Progenitor cell of endocrine pancreas (in vitro differentiated cells): ENCODE measurements at places on chromosomes 5 and 9.

GRCh38 chr9:33139421-33140228 lies 27.5 kb downstream of the B4GALT1 start:
- no peak for DNase-seq

GRCh38 chr5:98085593-98085992 lies 687.9 kb upstream of the RGMB start:
- DNase-seq = no peak

GRCh38 chr9:83466351-83466750 lies 71.8 kb downstream of the FRMD3 start:
- DNase-seq = no peak

GRCh38 chr5:53334431-53334941 lies 145.9 kb upstream of the FST start:
- DNase-seq = no peak

DNA sequence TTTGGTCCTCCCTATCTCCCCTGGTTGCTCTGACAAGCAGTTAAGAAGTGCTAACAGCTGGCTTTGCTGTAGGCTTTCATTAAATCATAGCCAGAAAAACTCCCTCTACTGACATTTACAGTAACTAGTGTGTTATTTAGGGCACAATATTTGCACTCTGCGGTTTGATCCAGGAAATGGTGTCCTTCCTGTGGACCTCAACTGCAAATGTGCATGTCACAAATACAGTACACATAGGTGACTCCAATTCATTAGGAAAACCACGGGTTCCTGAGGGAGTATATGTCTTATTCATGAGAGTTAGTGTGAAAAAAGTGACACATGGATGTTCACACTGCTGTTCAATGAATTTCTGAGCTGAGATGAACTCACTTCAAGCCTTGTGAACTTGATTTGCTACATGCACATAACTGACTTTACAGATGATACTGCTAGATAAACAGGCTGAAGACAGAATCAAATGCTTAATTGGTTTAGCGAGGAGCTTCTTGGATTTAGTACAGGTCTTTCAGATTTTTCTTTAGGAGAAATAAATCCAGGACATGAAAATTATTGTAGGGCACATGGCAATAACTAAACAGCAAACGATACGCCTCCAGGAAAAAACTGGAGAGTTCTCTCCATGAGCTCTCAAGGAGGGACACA lies 281.5 kb downstream of the EFNA5 start:
- no peak for DNase-seq

- DNase-seq = no peak
Measured at GRCh38 chr5:139514486-139514856, 31.9 kb upstream of the STING1 start.

GRCh38 chr5:14261235-14261634 lies 118.1 kb downstream of the TRIO start:
- DNase-seq = no peak

GRCh38 chr5:174829511-174829864 lies 105.1 kb downstream of the MSX2 start:
- DNase-seq = no peak

DNA sequence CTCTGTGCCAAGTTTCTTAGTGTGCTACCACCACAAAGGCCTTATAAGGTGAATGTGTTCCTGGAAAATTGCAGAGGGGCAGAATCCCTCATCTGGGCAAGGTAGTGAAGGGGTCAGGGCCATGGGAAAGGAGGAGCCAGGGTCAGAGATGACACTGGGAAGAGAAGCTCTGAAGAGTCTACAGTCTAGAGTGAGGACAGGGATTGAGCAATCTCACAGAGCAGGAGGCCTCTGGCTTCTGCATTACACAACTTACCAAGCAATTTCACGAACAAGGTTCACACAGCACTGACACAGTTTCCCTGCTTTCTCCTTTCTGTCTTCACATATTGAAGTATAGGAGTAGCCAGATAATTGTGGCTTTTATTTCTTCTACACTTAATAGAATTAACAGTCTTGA lies 24.5 kb upstream of the IDNK start:
- DNase-seq = no peak

DNA sequence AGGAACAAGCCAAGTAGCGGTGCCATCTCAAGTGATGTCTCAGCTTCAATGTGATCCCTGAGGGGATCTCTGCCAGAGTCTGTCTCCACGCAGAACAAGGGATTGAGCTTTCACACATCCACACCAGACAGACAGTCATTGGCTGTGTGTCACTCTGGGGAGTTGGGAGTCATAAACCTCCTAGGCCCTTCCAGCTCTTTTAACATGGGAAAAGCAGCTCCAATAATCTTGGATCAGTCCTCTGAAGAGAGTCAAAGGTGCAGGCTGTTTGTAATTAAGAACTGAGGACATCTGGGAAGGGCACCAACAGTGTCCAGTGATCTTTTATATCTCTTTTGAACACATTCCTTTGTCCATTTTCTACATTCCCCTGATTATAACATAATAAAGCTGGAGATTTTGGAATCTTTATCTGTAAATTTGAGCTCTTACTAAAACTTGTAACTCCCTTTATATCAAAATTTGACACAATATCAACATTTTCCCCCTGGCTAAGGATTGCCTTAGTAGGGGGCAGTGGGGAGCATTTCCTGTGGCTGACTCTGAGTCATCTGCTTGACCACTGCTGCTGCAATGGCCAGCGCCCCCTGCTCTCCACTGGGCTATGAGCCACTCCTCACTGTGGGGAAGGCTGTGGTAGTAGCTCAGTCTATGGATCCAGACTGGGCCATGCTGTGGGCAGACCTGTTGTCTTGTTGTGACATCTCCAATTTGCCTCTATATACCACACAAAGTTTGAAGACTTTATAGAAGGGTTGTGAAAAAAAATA lies 284.4 kb downstream of the OSTF1 start:
- DNase-seq = no peak

- no peak for DNase-seq
Measured at GRCh38 chr5:154227090-154227489, 36.6 kb downstream of the GALNT10 start.

GRCh38 chr5:107652839-107653607 lies 17.7 kb downstream of the EFNA5 start:
- no peak for DNase-seq
